ENCODE measurements at places on chromosomes 2 and 18.

DNA sequence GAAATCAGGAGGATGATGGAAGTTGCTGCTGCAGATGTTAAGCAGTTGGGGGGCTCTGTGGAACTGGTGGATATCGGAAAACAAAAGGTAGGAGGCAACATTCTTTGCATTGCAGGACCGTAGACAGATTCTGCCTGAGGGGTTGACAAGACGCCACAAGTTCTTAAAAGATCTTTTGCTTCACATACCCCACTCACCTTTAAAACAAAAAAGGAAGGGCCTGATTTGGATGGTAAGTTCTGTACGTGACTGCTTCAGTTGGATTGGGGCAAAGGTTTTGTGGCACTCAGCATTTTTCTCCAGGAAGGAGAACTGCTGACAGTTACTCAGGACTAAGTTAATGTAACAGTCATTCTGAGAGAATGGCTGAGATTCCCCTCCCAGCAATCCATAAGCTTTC lies 5.2 kb downstream of the CNDP2 start:
- no peak for DNase-seq

- no peak for DNase-seq
Observed at GRCh38 chr18:50700245-50701165, 119.3 kb downstream of the MRO start.

GRCh38 chr2:183059561-183059960 lies 19.0 kb upstream of the DUSP19 start:
- DNase-seq = no peak

- DNase-seq = no peak
Observed at GRCh38 chr2:5364361-5364760, 327.8 kb upstream of the SOX11 start.

- DNase-seq = no peak
Observed at GRCh38 chr2:16374671-16375070, 291.0 kb downstream of the CYRIA start.

DNA sequence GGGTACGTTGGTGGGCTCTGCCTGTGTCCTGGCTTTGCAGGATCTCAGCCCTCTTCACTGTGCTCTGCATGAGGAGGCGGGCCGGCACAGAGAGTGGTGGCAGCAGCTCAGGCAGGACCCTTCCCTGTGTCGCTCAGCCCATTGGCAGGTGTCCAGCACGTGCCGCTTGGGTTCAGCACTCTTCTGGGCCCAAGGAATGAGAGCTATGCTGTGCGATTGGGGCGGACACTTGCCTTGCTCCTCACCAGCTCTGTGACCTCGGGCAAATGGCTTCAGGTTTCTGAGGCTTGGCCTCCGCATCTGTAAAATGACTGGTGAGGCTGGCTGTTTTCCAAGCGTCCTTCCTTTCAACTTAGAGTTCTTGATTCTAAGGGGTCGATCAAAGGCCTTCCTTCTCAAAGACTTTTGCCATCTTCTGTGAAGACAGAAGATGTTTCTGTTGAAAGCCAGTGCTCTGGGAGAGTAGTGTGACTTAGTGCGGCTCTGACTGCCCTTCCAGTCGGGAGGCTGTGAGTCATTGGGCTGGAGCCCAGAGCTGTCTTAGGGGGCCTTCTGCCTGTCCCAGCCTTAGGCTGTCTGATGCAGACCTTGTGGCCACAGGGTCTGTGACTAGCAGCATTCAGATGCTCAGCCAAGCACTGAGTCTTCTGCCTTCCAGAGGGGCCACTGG lies 35.6 kb downstream of the GLI2 start:
- DNase-seq = no peak
